ENCODE measurements at places on chromosomes 5 and 9. TPM values are rescaled to one million over a fixed set of nuclear protein-coding genes. Genes with fewer than 3 reads are reported as not detected.

The GIN1 gene
- total RNA-seq, result 16.8 TPM

GRCh38 chr9:94937214-94937903 is 210.9 kb downstream of the AOPEP start:
- H3K27me3 ChIP-seq, result no peaks in the 10 kb centered on the region
- H3K4me1 ChIP-seq, result peaks cover 3% of the 10 kb centered on the region
- H3K36me3 ChIP-seq, result no peaks in the 10 kb centered on the region
- H3K4me3 ChIP-seq, result no peak overlapping the region
- H3K27ac ChIP-seq, result no peak overlapping the region

DNA sequence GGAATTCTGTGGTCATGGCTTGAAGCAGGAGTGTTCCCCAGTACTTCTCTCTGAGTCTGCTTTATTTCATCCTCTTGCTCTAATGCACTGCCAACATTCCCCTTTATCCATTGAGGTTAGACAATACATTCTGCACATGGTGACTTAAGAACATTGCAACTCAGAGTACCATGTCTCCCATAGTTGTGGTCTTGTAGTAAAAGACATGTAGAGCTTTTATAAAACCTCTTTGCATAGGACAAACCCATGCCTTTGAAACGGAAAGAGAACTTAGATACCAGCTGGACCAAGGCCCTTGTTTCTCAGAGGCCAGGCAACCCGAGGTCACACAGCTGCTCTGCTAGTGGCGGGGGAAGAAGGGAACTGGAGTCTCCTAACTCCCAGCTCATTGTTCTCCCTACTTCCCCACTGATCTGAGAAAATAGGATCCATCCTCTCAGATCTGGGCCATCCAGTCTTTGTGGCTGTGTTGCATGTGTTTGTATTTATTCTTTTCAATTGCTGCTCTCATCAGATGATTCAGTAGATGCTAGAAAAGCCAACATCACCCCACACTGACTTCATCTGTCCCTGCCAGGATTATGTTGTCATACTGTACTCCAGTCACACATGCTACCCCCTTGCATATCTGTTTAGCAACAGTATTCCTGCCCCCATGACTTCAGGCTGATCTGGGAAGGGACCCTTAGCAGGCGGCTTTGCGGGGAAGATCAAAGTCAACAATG is 236.9 kb downstream of the SAXO1 start:
- no peaks in the 10 kb centered on the region for H3K27me3 ChIP-seq
- no peaks in the 10 kb centered on the region for H3K36me3 ChIP-seq
- DNase-seq, result no peak
- H3K27ac ChIP-seq, result no peak overlapping the region
- no peak overlapping the region for H3K4me3 ChIP-seq

DNA sequence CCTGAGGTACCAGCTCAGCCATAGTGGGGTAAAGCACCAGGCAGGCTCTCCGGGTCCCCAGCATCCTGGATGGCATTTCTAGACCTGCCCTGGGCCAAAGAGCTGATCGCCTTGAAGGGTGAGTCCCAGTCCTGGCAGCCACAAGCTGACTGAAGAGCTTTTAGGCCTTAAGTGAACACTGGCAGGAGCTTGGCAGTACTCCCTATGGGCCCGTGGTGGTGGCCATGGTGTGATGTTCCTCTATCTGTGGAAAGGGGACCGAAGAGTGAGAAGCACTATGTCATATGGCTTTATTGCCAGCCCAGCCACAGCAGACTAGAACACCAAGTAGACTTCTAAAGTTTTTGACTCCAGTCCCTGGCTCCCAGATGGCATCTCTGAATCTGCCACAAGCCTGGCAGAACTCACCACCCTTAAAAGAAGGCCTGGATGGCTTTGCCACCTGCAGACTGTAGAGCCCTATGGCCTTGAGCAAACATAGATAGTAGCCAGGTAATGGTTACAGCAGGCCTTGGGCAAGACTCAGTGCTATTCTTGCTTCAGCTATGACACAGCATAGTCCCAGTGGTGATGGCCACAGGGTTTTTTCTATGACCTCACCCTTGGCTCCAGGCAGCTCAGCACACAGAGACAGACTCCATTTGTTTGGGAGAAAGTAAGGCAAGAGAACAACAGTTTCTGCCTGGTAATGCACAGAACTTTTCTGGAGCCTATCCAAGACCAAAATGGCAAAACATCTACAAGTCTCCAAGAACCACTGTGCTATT is 801.5 kb upstream of the DMAC1 start:
- H3K4me1 ChIP-seq, result no peaks in the 10 kb centered on the region
- no peaks in the 10 kb centered on the region for H3K36me3 ChIP-seq
- H3K27ac ChIP-seq, result no peak overlapping the region
- H3K4me3 ChIP-seq, result no peak overlapping the region
- no peaks in the 10 kb centered on the region for H3K27me3 ChIP-seq

DNA sequence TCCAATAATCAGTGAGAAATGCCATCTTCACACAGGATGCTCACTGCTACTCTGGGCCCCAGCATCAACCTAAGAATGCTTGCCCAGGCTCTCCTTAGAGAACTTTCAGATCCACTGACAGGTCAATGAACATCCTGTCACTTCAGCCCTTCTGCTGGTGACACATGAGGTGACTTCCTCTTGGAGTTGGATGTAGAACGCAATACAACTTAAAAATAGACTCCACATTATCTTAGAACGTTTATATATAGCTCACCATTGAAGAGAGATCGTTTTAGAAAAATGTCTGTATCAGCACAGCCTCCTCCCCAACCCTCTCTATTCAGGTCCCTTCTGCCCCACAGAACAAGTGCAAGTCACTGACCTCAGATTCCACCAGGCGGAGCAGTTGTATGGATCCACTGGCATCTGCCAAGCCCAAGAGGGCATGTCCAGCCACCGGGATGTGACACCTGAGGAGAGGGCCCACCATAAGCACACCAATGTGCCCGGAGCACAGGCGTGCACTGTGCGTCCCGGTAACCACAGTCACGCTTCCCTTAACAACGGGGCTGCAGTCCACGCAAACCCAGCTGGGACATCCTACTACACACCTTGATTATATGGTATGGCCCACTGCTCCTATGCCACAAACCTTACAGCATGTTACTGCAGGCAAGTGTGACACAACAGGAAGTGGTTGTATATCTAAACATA is 2.9 kb downstream of the DPH7 start:
- no peak for DNase-seq
- H3K27me3 ChIP-seq, result no peaks in the 10 kb centered on the region
- H3K36me3 ChIP-seq, result no peaks in the 10 kb centered on the region
- no peak overlapping the region for H3K4me3 ChIP-seq
- peaks cover 6% of the 10 kb centered on the region for H3K4me1 ChIP-seq

DNA sequence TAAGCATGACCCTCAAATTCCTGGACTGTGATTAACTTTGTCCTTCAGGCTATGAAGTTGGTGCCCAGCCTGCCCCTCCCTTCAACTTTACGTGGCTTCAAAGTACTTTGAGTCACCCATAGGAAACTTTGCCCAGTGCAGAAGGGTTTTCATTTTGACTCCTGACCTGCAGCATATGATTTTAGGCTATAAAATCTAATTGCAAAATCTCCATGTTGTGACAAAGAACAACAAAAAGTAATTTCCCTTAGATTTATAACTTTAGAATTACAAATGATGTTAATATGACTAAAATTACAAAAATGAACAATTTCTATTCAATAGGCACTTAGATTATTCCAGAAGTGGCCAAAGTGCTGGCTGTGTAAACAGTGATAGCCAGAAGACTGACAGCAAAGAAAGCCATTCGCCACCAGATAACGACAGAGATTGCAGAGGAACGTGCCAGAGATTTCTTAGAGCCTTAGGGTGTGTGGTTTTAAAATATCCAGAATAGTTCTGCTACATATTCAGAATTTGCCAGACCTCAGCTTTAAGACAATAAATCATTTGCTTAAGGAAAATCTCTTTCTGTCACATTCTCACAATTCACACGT is 197.4 kb downstream of the SEMA5A start:
- no peaks in the 10 kb centered on the region for H3K27me3 ChIP-seq
- H3K27ac ChIP-seq, result no peak overlapping the region

DNA sequence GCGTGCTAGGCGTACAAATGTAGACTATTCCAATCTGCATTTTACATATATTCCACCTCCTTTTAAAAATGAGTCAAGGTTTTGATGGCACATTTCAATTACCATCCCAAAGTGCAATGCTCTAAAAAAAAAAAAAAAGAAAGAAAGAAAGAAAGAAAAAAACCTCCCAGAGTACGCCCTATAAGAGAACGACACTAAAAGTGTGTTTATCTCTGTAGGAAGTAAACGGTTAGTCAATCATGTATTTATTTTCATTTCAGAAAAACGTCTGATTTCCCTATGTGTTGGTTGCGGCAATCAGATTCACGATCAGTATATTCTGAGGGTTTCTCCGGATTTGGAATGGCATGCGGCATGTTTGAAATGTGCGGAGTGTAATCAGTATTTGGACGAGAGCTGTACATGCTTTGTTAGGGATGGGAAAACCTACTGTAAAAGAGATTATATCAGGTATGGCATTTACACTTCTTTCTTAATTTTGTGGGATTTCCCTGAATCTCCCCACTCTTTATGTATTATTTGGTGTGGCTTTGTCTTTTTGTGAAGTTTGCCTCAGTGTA is 1.1 kb downstream of the ISL1 start:
- no peaks in the 10 kb centered on the region for H3K36me3 ChIP-seq
- H3K4me1 ChIP-seq, result peaks cover 3% of the 10 kb centered on the region
- H3K27me3 ChIP-seq, result no peaks in the 10 kb centered on the region
- no peak for DNase-seq
- H3K4me3 ChIP-seq, result no peak overlapping the region
- no peak overlapping the region for H3K27ac ChIP-seq

DNA sequence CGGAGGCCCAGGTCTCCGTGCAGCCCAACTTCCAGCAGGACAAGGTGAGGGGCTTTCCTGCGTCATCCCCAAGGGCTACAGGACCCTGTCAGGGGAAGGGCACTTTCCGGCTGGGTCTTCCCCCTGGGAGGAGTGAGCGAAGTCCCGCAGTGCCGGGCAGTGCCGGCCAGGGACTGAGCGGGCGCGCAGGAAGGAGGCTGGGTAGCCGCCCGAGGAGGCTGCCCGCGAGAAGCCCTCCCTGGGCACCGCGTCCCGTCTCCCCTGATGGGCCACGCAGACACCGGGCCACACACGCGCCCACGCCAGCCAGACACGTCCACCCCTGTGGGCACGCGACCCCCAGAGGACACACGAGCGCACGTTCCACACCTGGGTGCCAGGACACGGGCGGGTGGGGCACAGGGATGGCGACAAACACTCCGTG is 357 bp downstream of the PTGDS start:
- peak overlapping the region; percentile 85 for H3K4me3 ChIP-seq
- no peaks in the 10 kb centered on the region for H3K36me3 ChIP-seq
- no peak for DNase-seq
- peaks cover 59% of the 10 kb centered on the region for H3K4me1 ChIP-seq

DNA sequence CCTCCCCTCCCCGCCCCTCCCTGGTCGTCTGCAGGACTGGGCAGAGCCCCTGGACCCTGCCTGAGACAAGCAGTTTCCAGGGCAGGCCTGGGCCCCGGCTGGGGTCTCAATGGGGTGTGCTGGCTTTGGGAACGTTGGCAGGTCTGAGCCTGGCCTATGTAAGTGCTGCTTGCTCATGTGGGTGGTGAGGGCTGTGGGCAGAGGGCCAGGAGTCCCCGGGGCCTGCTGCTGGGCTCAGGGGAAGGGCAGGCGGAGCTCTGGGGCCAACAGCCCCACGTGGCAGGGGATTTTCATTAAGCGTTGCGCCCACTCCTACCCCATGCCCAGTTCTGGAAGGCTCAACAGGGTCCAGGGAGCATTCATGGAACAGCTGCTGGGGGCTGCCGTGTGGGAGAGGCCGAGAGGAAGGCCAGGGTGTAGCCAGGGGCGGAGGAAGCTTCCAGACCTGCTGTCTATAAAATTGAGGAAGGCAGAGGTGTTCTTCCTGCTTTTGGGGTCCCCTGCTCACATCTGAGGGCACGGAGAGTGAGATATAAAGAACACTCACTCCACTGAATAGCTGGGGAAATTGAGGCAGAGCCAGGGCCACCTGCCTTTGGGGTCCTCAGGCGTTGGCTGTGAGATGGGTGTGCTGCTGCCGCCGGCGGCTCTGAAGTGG is 32.5 kb downstream of the RXRA start:
- DNase-seq, result peak; percentile 57
- no peaks in the 10 kb centered on the region for H3K27me3 ChIP-seq
- peaks cover 29% of the 10 kb centered on the region for H3K4me1 ChIP-seq
- H3K27ac ChIP-seq, result no peak overlapping the region
- no peak overlapping the region for H3K4me3 ChIP-seq

DNA sequence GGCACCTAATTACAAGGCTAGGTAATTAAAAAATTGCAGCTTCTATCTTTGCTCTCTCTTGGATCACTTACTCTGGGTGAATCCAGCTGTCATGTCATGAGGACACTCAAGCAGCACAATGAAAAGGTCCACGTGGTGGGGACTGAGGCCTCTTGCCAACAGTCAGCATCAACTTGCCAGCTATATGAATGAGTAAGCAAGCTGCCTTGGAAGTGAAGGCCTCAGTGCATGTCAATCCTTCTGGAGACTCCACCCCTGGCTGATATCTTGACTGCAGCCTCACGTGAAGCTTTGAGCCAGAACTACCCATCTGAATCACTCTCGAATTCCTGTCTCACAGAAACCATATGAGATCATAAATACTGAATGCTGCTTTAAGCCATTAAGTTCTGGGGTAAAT is 140.5 kb downstream of the SNX18 start:
- no peaks in the 10 kb centered on the region for H3K36me3 ChIP-seq
- H3K27ac ChIP-seq, result no peak overlapping the region
- no peak for DNase-seq
- H3K27me3 ChIP-seq, result no peaks in the 10 kb centered on the region

DNA sequence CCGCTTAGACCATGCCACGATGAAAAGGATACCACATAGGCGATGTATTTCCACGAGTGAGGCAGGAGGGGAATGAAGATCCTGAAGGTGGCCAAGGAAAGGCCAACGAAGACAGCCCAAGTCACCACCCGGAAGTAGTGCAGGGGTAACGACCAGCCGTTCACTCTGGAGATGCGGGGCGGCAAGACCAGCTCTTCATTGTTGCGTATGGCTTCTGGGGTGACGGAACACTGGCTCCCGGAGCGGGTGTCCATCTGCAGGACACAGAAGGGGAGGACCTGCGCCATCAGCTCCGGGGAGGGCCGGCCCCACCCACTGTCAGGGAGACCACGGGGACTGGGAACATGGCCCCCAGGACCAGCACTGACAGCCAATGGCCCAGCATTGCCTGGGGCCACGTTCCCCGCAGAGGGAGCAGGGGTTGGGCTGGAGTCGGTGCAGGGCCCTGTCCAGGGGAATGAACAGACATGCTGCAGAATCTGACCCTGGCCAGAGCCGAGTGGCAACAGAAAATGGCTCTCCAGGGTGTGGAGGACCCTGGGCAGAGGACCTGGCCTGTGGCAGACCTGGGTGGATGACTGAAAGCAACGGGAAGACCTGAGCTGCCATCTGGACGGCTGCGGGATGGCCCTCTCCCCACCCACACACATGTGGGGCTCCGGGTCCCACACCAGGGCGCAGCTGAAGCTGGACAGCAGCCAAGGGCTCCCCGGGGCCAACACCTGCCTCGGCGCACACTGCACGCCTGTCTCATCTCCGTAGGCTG is 17.7 kb downstream of the ZDHHC11B start:
- H3K27me3 ChIP-seq, result no peaks in the 10 kb centered on the region
- H3K4me3 ChIP-seq, result no peak overlapping the region
- no peaks in the 10 kb centered on the region for H3K36me3 ChIP-seq
- no peak overlapping the region for H3K27ac ChIP-seq
- DNase-seq, result no peak
